Naive thymus-derived CD4-positive, alpha-beta T cell (primary cell): ENCODE measurements at places on chromosomes 2 and 18. TPM values are rescaled to one million over a fixed set of nuclear protein-coding genes. Genes with fewer than 3 reads are reported as not detected.

- no peaks in the 10 kb centered on the region for H3K36me3 ChIP-seq
- no peaks in the 10 kb centered on the region for H3K27me3 ChIP-seq
- no peaks in the 10 kb centered on the region for H3K4me1 ChIP-seq
- no peak overlapping the region for H3K4me3 ChIP-seq
Measured at GRCh38 chr18:28193177-28193778, 16.3 kb upstream of the CDH2 start.

GRCh38 chr2:233242231-233242927, 9.1 kb upstream of the ATG16L1 start:
- no peak for DNase-seq
- H3K27me3 ChIP-seq, result no peaks in the 10 kb centered on the region
- H3K4me1 ChIP-seq, result peaks cover 45% of the 10 kb centered on the region
- no peaks in the 10 kb centered on the region for H3K36me3 ChIP-seq
- no peak overlapping the region for H3K4me3 ChIP-seq

GRCh38 chr2:32942793-32943485, 3.8 kb upstream of the LTBP1 start:
- no peaks in the 10 kb centered on the region for H3K27me3 ChIP-seq
- no peaks in the 10 kb centered on the region for H3K4me1 ChIP-seq
- no peak overlapping the region for H3K27ac ChIP-seq
- H3K4me3 ChIP-seq, result no peak overlapping the region

GRCh38 chr2:85601771-85602475, 575 bp downstream of the TMEM150A start:
- no peak for DNase-seq
- H3K36me3 ChIP-seq, result no peaks in the 10 kb centered on the region
- peaks cover 7% of the 10 kb centered on the region for H3K4me1 ChIP-seq
- H3K27ac ChIP-seq, result peak overlapping the region; percentile 81
- H3K27me3 ChIP-seq, result no peaks in the 10 kb centered on the region

The HAUS1 gene
- total RNA-seq, result 10.4 TPM

The UPP2 gene
- not detected for total RNA-seq

The GCC2 gene
- 229 TPM for total RNA-seq

The MC2R gene
- not detected for total RNA-seq

The CEP76 gene
- total RNA-seq, result 11.1 TPM
